ENCODE measurements at places on chromosomes 11 and 22.

DNA sequence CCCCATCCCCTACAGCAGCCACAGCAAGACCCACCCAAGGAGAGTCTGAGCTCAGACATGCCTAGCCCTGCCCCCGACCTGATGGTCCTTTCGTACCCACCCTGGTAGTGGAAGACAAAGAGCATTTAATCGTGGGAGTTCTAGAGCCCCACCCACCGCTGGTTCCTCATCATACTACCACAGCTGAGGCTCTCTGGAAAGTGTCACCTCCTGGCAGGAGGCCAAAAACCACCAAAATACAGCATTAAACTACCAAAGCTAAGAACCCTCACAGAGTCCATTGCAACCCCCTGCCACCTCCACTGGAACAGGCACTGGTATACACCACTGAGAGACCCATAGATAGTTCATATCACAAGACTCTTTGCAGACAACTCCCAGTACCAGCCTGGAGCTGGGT lies 311.1 kb downstream of the TENM4 start:
- no peak for DNase-seq

GRCh38 chr22:49181942-49182341 lies 645.7 kb downstream of the BRD1 start:
- DNase-seq = no peak

DNA sequence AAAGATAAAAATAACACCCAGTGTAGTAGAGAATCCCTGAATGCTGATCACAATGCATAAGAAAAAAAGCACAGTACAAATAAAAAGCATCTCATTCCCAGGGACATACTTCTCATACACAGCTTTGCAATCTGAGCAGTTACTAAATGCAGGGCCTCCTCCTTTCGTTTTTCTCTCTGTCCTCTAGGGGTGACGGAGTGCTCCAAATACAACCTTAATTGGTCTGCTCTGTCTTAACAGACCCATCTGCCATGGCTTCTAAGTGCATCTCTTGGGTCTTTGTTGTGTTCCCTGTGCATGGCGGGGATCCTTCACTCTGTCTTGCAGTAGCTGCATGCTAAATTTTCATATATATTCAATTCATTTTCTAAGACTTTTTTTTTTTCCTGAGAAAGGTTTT lies 1114.2 kb upstream of the RAG2 start:
- no peak for DNase-seq

DNA sequence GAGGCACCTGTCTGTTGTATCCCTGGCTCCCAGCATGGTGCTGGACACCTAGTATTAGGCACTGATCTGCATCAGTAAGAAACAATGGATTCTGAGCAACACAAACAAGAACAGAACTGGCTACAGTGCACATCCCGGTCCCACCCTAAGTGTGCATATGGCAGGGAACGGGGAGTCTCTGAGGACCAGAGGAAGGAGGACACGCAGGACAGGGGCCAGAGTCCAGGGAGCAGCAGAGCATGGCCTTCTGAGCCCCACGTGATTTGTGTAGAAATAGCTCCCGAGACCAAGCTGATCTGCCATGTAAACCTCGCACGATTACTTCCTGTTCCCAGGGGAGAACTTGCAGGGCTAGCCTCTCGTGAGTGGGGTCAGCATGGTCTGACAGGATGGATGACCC lies 12.7 kb upstream of the SNX32 start:
- no peak for DNase-seq

DNA sequence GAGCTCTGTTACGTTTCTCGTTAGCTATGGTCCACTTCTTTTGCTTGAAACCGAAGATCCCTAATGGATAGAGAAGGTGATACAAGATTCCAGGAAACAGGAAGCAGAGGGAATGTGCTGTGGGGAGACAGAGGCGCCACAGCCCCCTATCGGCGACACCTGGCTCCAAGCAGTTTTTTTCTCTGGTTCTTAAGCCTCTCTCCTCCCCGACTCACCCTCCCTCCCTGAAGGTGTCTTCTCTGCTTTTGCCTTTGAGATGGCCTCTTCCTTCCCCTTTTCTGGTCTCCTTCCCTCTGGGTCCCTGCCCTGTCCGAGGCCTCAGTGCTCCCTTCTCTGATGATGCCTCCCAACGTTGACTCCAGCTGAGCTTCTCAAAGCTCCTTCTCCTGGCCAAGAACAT lies 14.2 kb upstream of the APOBEC3A start:
- no peak for DNase-seq

DNA sequence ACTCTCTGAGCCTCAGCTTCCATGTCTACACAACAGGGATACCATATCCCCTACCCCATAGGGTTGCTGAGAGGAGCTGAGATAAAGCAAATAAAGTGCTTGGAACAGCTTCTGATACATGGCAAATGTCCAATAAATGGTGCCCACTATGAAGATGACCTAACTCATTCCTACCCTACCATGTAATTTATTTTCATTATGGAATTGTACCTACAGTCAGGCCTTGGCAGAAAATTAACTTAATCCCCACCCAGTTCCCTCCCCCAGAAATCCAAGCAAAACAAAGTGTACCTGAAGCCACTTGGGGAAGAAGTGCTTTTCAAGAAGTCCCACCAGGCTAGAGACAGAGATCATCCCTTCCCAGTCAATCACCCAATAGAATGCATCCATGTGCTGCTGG lies 10.8 kb downstream of the SRRD start:
- DNase-seq = no peak

DNA sequence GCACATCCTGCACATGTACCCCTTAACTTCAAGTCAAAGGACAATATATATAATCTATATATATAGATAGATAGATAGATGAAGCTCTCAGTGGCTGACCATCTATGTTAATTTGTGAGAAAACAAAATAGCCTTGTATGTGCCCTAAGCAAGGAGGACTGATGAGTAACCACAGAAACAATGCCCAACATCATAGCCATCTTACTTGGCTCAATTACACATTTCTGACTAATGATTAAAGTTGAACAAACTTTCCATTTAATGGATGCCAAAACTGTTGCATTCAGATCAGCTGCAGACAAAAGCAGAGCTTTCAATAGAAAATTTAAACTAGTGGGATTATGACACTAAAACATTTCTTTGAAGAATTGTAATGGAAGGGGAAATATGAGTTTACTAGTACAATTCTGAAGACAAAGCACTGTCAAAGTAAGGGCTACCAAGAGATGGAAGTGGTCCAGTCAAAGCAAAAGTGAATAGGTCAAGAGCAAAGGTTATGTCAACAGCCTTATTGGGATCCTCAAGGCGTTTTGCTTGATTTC lies 1188.2 kb upstream of the RAG2 start:
- no peak for DNase-seq

- DNase-seq = no peak
Observed at GRCh38 chr11:69170704-69171103, 15.0 kb downstream of the SMIM38 start.

GRCh38 chr11:130947889-130948288 lies 31.6 kb upstream of the SNX19 start:
- no peak for DNase-seq

DNA sequence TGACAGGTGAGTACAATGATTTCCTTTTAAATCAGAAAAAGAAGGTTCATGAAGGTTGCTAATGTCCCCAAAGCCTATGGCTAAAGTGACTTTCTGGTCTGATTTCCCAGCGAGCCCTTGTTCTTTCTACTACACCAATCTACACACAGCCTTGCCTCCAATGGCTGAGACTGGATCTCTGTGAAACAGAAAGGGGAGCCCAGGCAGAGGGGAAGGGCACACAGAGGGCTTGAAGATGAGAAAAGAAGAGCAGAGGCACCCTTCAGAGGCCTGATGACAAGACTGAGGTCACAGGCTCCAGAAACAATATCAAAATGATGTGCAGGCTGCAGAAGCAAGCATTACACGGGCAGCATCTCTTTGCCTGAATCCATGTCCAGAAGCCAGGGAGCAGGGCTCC lies 1.5 kb downstream of the SYN3 start:
- DNase-seq = no peak

- DNase-seq = no peak
Observed at GRCh38 chr11:69651834-69652620, 11.1 kb downstream of the CCND1 start.

- no peak for DNase-seq
Observed at GRCh38 chr11:77068457-77069335, 1.9 kb downstream of the CAPN5 start.

DNA sequence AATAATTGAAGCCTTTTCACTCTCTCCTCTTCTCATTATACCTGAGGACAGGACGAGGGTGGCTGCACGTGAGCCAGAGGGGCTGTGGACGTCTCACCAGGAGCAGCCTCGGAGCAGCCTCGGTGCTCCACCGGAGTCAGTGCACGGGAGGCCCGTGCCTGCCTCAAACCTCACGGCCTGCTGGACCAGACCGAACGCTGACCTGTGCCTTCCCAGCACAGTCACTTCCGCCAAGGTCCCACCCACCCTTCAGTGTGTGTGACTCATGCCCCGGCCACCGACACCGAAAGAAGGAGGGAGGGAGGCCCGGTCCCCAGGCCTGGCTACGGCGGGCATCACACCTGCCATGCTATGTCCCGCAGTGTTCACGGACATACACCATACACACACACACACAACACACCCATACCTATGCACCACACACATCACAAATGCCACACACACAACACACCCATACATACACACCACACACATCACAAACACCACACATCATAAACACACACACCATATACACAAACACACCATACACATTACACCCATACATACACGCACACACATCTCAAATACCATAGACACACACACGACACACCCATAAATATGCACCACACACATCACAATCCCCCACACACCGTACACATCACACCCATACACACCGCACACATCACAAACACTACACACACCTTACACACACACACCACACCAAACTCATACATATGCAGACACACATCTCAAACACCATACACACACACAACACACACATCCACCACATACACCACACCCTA lies 1506.5 kb downstream of the TBC1D22A start:
- no peak for DNase-seq

GRCh38 chr22:31630331-31631329 lies 31.4 kb downstream of the PISD start:
- peak; percentile 90 for DNase-seq

DNA sequence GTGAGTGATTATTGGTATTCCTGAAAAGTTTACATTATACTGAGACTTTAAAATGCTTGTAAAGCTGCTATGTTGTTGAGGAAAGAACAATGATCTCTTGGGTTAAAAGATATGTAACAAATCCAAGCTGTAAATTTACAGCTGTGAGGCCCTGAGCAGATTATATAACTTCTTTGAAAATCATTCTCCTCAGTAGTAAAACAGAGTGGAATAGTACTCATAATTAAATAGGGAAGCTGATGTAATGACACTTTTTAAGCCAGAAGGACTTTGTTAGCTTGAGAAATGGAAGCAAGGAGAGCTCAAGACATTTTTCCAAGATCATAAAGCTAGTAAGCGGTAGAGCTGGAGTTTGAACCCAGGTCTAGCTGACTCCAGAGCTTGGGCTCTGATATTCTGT lies 363.9 kb downstream of the TMEM135 start:
- no peak for DNase-seq

DNA sequence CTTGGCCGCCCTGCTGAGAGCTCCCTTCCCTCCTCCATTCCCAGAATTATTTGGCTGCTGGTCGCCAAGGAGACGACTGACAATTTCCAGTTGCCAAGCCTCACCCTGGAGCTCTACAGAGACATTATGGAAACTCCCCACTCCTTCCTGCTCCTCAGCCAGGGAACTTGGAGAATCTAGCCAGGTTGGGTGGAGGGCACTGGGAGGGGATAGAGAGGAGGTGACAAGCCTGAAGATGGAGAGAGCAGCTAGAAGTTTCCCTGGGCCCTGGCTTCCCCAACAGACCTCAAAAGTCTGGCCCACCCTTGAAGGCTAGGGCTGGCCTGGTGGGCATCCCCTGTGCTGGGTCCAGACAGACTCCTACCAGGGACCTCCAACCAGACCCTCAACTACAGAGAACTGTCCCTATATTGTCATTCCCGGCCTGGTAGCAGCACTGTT lies 6.7 kb upstream of the VSIG10L2 start:
- no peak for DNase-seq

- DNase-seq = peak; percentile 19
Observed at GRCh38 chr11:121494355-121495099, 41.8 kb upstream of the SORL1-AS1 start.

DNA sequence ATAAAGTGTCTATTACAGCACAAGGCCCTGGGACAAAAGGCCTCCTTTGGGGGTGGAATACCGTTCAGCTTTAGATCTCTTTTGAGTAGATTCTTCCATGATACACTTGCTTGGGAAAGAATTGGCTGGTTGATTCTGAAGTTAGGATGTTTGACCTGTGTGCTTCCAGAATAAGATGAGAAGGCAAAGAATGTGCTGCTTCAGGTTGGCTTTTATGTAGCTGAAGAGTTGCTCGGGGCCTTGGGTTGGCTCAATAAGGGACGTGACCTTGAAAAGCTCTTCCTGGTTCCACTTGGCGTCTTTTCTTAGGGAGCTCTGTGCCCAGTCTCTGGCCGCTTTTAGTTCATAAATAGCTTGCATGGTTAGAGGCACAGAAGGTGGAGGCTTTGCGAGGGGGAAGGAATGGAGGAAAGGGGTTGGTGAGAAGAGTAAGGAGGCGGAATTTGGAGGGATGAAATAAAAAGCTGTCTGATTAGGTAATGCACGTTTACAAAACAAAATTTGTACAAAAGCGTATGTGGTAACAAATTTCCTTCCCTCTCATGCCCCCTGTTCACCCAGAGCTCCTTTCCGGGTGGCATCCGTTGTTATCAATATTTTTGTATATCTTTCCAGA lies 4.2 kb upstream of the SORL1-AS1 start:
- no peak for DNase-seq

DNA sequence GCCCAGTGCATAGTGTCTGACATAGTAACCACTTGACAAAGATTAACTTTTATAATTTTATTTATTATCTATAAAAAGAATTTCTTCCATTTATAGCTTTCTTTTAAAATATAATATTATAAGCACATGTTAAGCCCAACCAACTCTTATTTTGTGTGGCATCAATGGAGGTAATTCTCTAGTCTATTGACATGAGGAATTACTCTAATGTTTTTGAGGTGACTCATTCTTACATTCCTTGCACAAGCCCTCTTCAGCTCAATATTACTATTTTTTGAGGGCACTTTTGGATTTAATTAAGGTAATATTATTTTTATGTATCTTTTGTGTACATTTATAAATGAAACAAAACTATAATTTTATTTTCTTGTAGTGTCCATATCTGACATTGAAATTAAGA lies 59.6 kb downstream of the AASDHPPT start:
- no peak for DNase-seq

DNA sequence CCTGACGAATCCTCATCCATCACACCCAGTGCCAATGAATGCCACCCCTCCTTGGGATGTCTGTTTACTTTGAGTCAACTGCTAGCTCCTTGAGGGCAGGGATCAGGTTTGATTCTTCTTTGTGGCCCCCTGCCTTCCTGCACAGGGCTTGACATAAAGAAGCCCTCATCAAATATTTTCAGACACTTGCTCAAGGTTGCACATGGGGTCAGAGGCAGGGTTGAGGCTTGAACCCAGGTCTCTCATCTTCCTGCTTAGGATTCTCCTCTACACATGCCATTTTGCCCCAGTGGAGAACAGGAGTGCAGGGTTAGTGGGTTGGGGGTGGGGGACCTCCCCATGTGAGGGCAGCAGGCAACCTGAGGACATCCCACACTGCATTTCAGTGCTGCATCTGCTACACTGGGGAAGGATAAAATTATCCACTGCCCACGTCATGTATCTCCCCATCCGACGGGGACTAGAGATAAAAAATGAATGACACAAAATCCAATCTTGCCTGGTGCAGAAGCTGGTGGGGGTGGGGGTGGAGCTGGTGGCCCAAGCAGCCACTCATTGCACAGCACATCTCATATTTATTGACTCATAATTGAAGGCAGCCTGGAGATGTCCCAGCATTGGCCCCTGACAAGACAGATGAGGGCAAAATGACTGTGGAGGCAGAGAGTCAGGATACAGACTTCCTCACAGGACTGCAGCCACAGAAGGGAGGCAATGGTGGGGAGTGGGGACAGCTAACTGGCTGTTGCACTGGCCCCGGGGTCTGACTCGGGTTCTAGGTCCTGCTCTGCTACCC lies 41.3 kb downstream of the NEU3 start:
- DNase-seq = no peak
